ENCODE measurements at places on chromosomes 3 and 15.
A peak's percentile ranks its signal among the peaks of the same experiment; 100 is the strongest.

DNA sequence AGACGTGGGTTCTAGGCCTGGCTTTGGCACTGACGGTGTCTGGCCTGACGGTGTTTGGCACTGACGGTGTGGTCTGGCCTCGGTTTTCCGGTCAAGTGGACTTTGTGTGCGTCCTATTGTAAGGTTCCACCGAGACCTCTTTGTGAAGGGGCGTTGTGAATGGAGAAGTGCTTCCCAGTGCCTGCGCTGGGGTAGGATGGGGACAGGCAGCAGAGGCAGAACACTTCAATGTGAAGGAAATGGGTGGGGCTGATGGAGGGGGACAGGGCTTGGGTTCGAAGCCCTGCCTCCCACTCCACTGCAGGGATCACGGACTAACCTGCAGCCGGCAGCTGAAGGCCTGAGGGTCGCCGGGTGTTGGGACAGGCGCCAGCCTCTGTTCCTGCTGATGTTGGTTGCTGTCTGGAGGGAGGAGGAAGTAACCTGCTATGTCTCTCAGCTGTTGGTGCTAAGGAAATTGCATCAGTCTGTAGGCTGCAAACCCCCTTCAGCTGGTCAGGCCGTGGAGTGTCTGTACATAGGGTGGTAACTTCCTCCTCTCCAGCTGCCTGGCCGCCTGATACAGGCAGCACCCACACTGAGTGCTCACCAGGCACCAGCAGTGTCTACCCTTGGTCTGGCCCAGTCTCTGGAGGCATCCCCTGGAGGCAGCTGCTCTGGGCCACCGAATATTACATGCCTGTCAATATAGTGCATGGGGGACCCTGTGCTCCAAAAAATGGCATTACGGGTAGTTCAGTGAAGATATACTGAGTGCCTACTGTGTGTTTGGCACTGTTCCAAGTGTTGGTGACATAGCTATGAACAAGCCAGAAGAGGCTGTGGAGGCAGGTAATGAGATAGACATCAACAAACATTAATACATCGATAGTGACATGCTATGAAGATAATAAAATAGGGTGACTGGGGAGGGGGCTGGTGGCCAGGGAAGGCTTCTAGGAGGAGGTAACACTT is 1.1 kb downstream of the TM6SF1 start:
- no peak for DNase-seq

- no peak for DNase-seq
Observed at GRCh38 chr3:88703501-88704059, 403.8 kb upstream of the EPHA3 start.

- DNase-seq, result no peak
Observed at GRCh38 chr3:14473411-14473891, 66.7 kb downstream of the GRIP2 start.

GRCh38 chr3:134922866-134923265 is 127.8 kb downstream of the EPHB1 start:
- DNase-seq, result no peak

- DNase-seq, result no peak
Observed at GRCh38 chr15:36218322-36218721, 361.1 kb upstream of the CDIN1 start.

GRCh38 chr3:117149584-117149983 is 440.0 kb downstream of the TUSC7 start:
- DNase-seq, result no peak

DNA sequence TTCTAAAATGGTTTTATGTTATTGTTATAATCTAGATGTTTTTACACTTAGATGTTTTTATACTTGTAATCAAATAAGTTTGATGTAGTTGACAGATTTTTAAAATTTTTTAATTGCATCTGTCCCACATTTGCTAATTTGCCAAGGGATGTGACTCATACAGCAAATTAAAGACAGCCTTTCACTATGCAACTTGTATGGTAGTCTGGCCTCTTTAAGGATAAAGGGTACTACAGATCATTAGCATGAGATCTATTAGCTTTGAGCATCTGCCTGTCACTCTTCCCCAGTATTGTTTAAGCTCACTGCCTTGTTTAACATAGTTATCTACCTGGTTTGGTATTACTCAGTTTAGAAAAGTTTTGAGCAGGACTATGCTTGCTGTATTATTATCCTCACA is 83.0 kb downstream of the NPTN start:
- DNase-seq, result no peak

- DNase-seq, result no peak
Observed at GRCh38 chr3:101379658-101380376, 59.4 kb upstream of the IMPG2 start.

DNA sequence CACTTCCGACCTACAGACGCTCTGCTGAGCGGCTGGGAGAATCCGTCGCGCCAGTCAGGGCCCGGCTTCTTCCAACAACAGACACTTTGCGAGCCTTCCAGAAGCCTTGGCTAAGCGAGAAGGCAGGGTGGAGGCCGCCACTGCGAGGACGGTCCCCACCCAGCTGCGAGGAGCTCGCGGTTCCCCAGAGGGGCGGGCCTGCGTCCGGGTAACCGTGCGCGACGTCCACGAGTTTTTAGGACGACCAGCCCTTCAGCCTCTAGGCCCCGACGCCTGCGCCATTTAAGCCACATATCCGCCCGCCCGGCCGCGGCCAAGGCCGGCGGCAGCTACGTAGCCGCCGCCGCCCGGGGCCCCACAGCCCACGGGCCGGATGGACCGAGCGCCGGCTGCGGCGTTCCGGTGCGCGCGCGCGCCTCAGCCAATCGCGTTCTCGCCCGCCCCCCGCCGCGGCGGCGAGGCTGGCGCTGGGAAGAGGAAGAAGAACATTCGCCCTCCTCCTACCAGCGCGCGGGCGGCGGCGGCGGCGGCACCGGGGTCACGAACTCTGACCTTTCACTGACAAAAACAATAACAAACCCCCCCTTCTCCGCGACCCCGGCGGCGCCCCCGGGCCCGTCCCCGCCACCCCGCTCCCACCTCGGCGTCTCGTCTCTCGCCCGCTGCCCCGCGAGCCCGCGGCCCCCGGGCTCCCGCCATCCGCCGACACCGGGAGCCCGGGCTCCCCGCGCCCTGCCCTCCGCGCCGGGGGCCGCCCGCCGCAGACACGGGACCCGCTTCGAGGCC is at the start of gene NR2C2:
TSS of gene NR2C2 (plus strand) at position 484 of the 786 bp plus-strand sequence. CDS start 56,332 bp downstream, outside the sequence.
- DNase-seq, result peak; percentile 70
